ENCODE measurements at places on chromosomes 1 and 21.

- no peak for DNase-seq
Observed at GRCh38 chr21:44614161-44614631, 2.3 kb downstream of the KRTAP10-8 start.

- DNase-seq: no peak
Observed at GRCh38 chr1:215400741-215401140, 166.4 kb upstream of the KCTD3 start.

DNA sequence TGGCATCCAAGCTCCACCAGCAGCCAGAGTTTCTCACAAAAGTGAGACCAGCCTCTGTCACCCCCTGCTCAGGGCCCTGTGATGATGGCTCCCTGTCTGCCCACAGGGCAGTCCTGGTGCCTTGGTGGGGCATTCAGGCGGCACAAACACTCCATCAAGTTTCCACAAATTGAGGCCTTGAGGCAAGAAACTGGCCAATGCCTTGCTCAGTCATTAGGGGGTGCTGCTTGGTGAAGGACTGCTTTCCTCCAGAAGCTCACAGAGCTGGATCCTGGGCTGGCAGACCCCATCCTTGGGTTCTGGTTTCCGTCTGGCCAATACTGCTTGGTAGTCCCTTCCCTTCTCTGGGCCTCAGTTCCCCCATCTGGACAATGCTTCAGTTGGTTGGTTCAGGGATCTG is 12.5 kb upstream of the AHDC1 start:
- DNase-seq: no peak

DNA sequence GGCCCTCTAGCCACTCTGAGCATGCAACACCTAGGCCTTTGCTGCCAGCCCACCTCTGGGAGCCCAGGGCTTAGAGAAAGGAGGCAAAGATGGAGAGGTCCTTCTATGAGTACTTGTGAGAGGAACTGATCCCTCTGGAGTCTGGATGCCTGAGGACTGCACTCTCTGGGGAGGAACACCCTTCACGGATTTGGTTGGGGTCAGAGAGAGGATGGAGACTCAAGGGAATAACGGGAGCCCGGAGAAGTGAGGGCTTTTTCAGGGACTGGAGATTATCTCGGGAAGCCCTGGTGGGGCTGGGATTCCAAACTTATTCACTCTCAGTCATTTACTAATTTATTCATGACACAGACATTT is 413 bp upstream of the C1orf232 start:
- no peak for DNase-seq

- no peak for DNase-seq
Observed at GRCh38 chr1:88773540-88774150, 89.6 kb downstream of the PKN2 start.

DNA sequence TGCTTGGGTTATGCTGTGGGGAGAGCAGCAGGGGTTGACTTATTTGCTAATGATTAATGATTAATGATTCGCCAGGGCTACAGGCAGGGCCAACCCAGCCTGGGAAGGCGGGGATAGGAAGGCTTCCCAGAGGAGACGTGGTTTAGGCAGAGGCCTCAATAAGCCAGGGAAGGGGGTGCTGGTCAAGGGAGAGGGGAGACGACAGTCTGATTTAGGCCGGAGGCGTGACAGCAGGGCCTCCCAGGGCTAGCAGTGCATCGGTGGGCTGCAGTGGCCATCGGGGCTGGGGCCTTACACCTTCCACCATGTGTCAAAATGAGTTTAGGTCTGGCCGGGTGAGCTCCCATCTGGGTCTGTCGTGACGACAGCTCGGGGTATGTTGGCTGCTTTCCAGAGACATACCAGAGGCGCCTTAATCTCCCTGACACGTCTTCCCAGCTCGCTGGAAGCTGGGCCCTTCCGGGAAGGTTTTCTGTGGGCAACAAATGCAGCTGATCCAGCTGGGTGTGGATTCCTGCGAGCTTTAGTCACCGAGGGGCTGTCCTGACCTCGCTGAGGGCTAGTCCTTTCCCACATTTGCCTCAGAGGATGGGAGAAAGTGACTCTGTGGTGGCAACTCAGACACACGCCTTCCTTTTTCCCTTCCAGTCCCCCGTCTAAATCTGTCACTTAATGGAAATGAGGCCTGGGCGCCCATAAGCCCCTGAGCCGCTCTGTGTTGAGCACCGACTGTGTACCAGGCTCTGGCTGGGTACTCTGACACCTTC is 3.7 kb upstream of the SLC1A7 start:
- no peak for DNase-seq

- DNase-seq: no peak
Observed at GRCh38 chr1:151549199-151549598, 9.1 kb downstream of the TUFT1 start.

- DNase-seq: no peak
Observed at GRCh38 chr1:175947771-175948170, 204.4 kb upstream of the TNR start.

- DNase-seq: no peak
Observed at GRCh38 chr21:30628109-30628508, 6.9 kb upstream of the KRTAP20-2 start.

GRCh38 chr1:79497193-79497773 is 490.8 kb upstream of the ADGRL4 start:
- no peak for DNase-seq

GRCh38 chr1:8563944-8564537 is 246.1 kb downstream of the SLC45A1 start:
- DNase-seq: no peak

DNA sequence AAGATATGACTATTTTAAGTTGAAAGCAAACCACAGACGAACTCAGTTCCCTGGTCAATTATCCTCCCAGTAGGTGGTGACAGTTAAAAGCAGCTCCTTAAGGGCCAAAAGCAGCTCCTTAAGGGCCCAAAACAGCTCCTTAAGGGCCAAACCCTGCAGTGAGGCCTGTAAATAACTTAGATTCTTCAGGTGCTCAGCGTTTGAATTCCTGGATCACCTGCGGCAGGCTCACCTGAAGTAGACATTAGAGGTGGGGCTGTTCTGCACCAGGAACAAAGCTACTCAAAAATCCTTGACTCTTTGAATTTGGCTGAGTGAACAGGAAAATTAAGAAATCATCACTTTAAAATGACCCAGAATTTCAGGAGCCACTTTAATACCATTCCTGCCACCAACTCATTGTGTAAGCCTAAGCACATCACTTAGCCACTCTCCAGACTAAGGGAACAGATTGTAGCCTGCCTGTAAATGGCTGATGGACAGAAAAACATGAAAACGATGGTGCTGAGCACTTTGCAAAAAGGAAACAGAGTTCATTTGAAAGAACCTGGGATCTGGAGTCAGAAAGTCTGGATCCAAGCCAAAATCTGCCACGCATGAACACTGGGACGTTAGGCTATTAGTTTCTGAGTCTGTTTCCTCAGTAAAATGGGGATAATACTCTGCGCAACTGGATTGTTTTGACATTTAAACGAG is 126.9 kb downstream of the LRIG2 start:
- no peak for DNase-seq

- DNase-seq: no peak
Observed at GRCh38 chr1:25863486-25864262, 4.4 kb upstream of the AUNIP start.

GRCh38 chr1:95685081-95685480 is 451.1 kb downstream of the RWDD3 start:
- no peak for DNase-seq

GRCh38 chr1:179337288-179337687 is 28.5 kb upstream of the AXDND1 start:
- DNase-seq: no peak

DNA sequence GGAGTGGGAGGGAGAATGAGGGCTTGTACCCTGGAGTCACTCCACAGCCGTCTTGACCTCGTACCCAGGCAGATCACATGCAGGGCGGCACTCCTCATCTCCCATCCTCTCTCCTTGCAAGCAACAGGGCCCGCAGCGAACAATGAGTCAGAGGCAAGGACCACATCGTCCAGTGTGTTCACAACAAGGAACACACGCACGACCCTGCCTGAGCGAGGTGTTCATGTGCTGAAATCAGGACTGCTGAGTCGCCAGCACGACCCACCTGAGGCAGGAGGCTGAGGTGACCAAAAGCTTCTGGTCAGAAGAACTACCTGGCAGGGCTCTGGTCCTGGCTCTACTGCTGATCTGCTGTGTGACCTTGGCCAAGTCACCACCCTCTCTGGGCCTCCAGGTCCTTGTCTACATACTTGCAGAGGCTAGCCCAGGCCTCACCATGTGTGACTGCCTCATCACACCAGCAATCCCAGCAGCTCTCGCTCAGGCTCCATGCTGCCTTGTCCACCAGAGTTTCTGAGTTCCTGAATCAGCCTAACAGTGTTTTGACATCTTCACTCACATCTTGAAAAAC is 78.0 kb downstream of the SSBP3 start:
- DNase-seq: no peak

DNA sequence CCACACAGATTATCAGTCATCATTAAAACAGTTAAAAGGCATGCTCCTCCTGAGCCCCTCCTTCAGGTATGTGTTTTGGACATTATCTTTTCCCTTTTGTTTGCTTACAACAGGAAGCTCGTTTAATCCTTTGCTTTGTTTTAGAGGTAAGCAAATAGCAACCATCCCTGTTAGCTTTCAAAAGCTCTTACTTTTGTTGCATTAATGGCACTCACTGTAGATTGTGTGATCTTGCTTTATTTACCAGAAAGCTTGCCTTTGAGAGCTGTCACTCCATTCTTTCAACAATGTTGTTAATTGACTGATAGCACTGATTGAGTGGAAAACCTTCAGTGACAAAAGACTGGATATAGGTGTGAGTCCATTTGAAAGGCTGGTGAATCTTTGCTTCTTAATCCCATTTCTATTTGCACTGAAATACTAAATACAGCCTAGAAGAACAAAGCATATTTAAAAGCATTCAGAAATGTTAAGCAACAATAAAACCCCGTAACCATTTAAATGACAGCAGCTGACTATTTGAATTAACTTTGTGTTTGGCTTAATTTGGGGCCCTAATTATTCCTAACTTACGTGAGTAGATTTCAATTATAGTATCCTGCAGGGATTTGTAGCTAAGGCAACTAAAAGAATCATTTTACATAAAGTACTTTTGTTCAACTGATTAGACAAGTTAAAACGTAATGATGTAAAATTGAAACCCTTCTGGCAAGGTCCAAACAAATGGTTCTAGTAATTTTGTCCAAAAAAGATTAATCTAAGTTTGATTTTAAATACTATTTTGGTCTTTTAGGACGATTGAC is 48.3 kb downstream of the ADGRL2 start:
- DNase-seq: no peak

- DNase-seq: no peak
Observed at GRCh38 chr21:40235528-40235927, 368.3 kb downstream of the PCP4 start.

- no peak for DNase-seq
Observed at GRCh38 chr1:185789501-185790193, 55.5 kb downstream of the HMCN1 start.

GRCh38 chr1:92784021-92784638 is 778 bp downstream of the EVI5 start:
- peak; percentile 27 for DNase-seq

GRCh38 chr1:89302697-89303332 is 30.2 kb upstream of the GBP5 start:
- no peak for DNase-seq

DNA sequence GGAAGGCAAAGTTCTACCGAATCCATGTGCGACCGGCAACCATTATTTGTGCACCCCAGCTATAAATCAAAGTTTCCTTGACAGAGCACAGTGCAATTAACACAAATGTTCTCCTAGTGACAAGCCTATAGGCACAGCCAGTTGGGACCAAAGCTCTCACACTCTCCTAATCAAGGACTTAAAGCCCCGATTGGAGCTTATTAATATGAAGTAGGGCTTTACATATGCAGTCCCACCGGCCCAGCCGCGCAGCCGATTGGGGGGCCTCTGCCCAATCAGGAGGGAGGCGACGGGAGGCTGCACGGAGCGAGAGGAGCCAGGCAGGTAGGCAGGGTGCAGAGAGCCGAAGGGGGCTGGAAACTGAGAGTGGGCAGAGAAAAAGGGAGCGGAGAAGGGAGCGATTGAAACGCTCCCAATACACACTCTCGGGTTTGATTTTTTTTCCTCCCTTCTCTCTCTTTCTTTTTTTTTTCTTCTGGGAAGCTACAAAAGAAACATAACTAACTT is at the start of gene ESRRG:
ESRRG (minus strand) TSS at position 156 of the 507 bp plus-strand sequence; CDS start at position 26, 130 bp downstream.
- no peak for DNase-seq

GRCh38 chr1:226455843-226456242 is 48.0 kb upstream of the PARP1 start:
- DNase-seq: no peak

DNA sequence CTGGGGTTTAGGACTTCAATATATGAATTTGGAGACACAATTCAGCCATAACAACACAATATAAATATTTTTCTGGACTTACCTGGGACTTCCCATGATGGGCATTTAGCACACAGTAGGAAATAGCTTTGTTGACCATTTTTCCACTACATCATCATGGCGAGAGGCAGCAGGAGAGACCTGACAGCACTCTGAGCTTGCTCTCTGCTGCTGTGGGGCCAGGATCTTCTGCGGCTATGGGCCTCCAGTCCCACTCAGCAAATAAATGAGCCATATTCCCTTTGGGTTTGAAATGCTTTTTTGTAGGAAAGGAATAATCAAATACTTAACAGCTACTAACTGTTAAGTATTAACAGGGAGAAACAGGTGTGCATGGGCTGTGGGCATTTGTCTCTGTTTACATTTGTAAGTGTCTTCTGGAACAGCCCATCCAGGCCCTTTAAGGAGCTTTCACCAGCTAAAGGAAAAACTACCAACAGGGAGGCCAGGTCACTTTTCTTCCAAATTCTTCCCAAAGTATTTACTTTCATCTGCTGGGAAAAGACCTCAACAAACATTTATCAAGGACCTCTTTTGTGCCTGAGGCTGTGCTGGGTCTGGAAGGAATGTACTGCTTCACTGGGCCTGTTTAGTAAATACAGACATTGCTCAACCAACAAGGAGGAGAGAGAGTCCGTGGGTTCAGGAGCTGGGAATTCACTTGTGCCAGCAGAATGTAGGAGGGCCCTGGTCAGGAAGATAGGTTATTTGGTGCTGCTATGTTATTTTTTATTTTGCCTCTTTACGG is 133.2 kb downstream of the LRIG2 start:
- no peak for DNase-seq

- no peak for DNase-seq
Observed at GRCh38 chr21:34113842-34114241, 40.5 kb downstream of the MRPS6 start.

DNA sequence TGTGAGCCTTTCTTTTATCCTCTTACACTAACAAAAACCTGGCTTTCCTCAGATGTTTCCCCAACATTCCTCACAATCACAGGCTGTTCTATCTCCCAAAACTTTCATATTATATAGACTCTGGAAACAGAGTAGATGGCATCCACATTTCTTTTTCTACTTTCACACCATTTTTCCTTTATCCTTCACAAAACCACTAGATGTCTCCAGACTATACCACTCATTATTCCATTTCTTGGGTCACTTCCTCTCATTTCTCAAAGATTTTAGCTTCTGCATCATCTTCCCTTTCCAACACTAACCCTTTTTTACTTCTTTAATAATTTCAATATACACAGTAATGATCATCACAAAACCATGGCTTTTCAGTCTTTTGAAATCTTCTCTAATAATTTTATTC is 286.0 kb upstream of the DEPDC1 start:
- no peak for DNase-seq

- DNase-seq: peak; percentile 55
Observed at GRCh38 chr1:2554621-2555387, 1.4 kb upstream of the TNFRSF14 start.
